ENCODE measurements at places on chromosomes 7 and 10.

DNA sequence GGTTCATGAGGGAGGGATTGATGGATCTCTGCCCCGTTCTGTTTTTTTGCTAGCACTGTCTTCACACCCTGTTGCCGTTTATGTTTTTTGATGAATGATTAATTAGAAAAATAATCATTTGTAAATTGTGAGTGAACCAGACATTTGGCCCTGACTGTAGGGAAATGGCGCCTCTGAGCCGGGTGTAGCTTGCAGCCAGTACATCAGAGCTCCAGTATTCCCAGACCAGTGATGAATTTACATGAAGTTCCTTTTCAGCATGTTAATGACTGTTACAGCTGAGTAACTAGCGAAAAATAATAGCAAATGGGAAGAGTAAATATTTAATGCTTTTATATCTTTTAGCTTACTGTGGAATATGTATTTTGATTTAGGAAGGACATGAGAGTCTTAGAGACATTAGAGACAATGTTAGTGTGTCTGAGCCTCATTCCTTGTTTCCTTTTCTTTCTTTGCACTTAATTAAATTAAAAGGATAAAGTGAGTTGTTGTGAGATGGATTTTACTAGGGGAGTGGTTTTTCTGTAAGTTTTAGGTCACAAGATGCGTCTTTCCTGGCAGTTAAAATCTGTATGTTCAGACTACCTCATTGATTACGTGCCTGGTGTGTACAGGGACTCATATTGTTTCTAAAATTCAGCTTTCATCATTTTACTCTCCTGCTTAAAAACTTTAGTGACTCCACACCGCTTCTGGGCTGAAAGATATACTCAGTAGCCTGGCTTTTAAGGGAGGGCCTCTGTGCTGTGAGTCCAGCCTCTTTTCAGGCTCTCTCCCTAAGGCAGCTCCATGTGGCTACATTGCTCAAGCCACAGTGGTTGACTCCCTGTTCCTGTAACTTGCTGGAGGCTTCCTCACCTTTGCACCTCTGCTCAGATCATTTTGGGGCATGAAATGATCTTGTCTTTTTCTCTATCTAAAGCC is 86.4 kb downstream of the AUTS2 start:
- no peak overlapping the region for H3K27ac ChIP-seq
- H3K27me3 ChIP-seq: no peaks in the 10 kb centered on the region
- no peak overlapping the region for H3K4me3 ChIP-seq

DNA sequence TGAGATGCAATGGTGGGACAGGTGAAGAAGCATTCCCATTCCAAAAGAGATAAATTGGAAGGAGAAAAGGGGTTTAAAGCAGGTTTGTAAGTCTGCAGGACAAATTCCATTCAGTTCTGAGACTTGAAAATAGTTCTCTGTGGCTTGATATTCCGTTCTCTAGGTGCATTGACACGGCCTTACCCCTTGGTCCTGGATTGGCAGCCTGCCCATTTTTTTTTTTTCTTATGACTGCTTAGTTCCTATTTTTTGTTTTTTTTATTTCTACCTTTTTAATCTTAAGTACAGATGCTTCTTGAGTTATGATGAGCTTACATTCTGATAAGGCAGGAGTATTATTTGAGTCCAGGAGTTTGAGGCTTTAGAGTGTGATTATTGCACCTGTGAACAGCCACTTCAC is 70.6 kb downstream of the MLLT10 start:
- H3K27ac ChIP-seq: no peak overlapping the region
- no peaks in the 10 kb centered on the region for H3K27me3 ChIP-seq
- DNase-seq: no peak
- no peaks in the 10 kb centered on the region for H3K36me3 ChIP-seq

DNA sequence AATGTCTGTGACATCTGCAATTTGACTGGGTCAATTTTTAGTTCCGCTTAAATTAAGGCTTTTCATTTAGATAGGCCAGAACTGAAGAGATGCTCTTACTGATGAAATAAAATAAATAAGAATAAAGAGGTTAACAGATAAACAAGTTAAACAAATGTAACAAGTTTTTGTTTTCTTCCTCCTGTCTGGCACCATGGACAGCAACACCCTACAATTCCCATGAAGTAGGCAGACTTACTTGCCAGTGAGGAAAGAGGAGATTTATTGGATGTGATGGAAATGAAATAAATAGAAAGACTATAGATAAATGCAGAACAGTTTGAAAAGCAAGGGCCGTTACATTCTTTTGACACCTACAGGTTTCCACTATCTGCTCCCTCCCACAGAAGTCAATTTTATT is 118.5 kb downstream of the AMPH start:
- H3K27me3 ChIP-seq: no peaks in the 10 kb centered on the region
- no peak for DNase-seq
- no peak overlapping the region for H3K4me3 ChIP-seq
- no peaks in the 10 kb centered on the region for H3K4me1 ChIP-seq

GRCh38 chr7:1074593-1075431 is 13.1 kb upstream of the GPER1 start:
- no peaks in the 10 kb centered on the region for H3K4me1 ChIP-seq
- no peak for DNase-seq
- no peaks in the 10 kb centered on the region for H3K27me3 ChIP-seq

DNA sequence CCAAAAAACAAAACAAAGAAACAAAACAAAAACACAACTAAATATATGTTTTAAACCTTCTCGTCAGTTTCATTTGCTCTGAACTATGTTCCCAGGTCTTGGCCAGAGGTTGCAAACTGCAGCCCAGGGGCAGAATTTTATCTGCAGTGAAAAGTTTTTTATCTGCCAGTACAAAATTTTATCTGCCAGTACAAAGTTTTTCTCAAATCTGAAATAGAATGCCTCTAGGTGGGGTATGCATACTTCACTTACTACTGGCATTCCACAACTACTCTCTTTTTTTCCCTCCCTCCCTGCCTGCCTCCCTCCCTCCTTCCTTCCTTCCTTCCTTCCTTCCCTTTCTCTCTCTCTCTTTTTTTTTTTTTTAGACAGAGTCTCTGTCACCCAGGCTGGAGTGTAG is 9.4 kb upstream of the CLDN3 start:
- H3K4me1 ChIP-seq: peaks cover 4% of the 10 kb centered on the region
- H3K36me3 ChIP-seq: no peaks in the 10 kb centered on the region
- no peak overlapping the region for H3K27ac ChIP-seq
- H3K27me3 ChIP-seq: no peaks in the 10 kb centered on the region
- DNase-seq: no peak
- H3K4me3 ChIP-seq: no peak overlapping the region

- no peaks in the 10 kb centered on the region for H3K36me3 ChIP-seq
- no peaks in the 10 kb centered on the region for H3K27me3 ChIP-seq
- no peak overlapping the region for H3K27ac ChIP-seq
These were observed 99.1 kb downstream of the ZNF680 start for GRCh38 chr7:64463636-64464375.

DNA sequence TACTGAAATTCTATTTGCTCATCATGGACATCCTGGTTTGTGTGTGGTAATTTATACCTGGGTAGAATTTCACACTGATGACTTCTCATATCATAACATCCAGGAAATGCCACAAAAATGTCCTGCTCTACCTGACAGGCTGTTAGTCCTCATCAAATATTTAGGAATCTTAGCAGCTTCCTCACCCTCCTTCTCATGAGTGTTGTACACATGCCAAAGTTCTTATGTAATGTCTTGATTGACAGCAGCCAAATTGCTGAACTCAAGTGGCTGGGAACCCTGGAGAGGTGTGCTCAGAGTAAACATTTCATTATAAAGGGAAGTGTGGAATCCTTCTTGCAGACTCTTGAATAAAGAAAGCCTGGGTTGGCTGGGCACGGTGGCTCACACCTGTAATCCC is 8.9 kb downstream of the EEPD1 start:
- H3K27ac ChIP-seq: no peak overlapping the region
- no peaks in the 10 kb centered on the region for H3K27me3 ChIP-seq
- no peak overlapping the region for H3K4me3 ChIP-seq

DNA sequence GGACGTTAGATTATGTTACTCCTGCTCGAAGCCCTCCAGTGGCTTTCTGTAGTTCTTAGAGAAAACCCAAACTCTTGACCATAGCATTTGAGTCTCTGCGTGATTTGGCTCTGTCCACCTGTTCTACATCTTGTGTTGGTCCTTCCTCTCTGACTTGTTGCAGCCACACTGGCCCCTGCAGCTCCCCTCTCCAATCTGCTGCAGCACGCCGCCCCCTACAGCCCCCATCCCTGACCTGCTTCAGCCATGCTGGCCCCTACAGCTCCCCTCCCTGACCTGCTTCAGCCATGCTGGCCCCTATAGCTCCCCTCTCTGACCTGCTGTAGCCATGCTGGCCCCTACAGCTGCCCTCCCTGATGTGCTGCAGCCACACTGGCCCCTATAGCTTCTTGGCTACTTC is 29.2 kb downstream of the TRRAP start:
- no peak overlapping the region for H3K4me3 ChIP-seq
- no peaks in the 10 kb centered on the region for H3K27me3 ChIP-seq
- H3K27ac ChIP-seq: no peak overlapping the region

DNA sequence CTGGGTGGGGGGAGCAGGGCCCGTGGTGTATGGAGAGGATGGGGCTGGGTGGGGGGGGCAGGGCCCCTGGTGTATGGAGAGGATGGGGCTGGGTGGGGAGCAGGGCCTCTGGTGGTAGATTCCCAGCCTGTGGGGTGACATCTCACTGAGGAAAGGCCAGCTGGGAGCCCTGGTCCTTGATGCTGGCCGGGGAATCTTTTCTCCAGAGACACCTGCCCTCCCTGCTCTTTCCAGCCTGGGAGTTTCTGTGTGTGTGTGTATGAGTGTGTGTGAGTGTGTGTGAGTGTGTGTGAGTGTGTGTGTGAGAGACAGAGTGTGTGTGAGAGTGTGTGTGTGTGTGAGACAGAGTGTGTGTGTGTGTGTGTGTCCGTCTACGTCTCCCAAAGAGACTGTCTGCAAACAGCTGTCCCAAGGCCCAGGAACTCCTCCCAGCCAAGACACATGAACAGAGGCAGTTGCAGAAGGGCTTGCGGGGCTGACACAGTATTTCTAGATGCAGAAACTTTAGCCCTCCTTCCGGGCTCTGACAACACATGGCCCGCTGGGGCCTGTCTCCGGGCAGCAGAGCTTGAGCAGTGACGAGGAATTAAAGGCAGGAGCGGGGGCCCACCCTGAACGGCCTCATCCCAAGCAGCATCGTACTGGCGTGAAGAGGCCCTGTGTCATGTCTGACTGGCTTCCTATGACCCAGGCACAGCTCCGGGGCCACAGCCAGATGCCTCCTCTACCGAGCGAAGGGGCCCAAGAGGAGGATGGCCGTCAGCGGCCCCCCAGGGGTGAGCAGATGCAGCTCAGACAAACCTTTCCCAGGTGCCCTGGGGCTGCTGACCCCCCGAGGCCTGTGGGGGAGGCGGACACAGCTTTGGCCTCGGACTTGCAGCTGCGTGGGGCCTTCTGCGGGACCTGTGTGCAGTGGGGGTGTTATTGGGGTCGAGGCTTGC is 24.3 kb downstream of the FAM20C start:
- no peaks in the 10 kb centered on the region for H3K27me3 ChIP-seq
- no peaks in the 10 kb centered on the region for H3K4me1 ChIP-seq
- no peak overlapping the region for H3K27ac ChIP-seq
- no peak for DNase-seq

GRCh38 chr7:155296006-155296787 is 1.5 kb upstream of the INSIG1 start:
- H3K27ac ChIP-seq: peak overlapping the region; percentile 87
- H3K36me3 ChIP-seq: peaks cover 7% of the 10 kb centered on the region
- DNase-seq: no peak
- H3K4me1 ChIP-seq: peaks cover 19% of the 10 kb centered on the region
- peak overlapping the region; percentile 75 for H3K4me3 ChIP-seq

DNA sequence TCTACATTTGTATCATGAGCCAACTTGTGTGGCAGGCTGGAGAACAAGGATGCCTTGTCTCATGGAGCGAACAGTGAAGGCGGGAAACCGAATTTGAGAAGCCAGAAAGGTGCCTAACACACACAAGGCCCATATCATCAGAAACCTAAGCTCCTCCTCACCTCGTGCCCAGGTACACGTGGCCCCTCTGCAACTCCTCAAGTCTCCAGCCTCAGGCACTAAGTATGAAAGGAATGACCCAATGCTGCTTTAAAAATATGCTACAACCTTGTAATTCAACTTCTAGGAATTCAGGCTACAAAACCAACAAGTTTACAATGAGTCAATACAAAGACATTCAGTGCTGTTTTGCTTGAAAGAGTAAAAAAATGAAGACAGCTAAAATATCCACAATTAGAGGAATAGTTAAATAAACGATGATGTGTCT is 95.7 kb downstream of the CDK6 start:
- H3K4me3 ChIP-seq: no peak overlapping the region
- peaks cover 39% of the 10 kb centered on the region for H3K4me1 ChIP-seq
- no peaks in the 10 kb centered on the region for H3K36me3 ChIP-seq
- no peak overlapping the region for H3K27ac ChIP-seq
- no peak for DNase-seq

GRCh38 chr10:47247148-47248059 is 52.6 kb upstream of the GDF10 start:
- no peaks in the 10 kb centered on the region for H3K4me1 ChIP-seq
- no peak overlapping the region for H3K4me3 ChIP-seq
- DNase-seq: no peak
- H3K36me3 ChIP-seq: no peaks in the 10 kb centered on the region
- no peak overlapping the region for H3K27ac ChIP-seq

DNA sequence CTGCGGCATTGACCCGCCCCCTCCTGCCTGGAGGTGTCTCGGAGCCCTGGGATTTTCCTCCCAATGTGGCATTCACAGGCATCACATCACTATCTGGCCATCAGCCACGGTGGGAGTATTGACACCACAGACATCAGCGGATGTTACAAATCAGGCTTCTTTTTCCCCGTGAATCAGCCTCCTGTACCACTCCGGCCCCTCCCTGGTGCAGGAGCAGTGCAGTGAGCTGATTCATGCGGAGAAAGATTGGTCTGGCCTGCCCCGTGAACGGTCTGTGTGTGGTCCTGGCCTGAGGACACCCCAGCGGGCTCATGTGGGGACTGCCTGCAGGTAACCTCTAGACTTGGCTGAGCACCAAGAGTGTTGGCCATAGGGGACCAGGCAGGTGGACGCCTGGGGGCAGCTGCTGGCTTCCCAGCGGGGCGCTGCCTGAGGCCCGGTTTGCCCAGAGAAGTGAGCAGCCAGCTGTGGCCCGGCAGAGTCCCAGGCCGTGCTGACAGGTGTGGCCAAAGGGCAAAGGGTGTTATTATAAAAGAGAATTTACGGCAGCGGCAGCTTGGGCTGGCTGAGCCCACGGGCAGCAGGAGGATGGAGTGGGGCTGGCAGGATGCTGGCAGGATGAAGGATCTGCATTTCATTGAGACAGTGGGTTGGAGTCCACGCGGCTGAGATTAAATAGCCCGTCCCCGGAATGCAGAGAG is 32.1 kb upstream of the GNA12 start:
- H3K27ac ChIP-seq: no peak overlapping the region
- no peak for DNase-seq
- no peaks in the 10 kb centered on the region for H3K4me1 ChIP-seq
- no peaks in the 10 kb centered on the region for H3K27me3 ChIP-seq

GRCh38 chr7:977326-978048 is 2.1 kb upstream of the COX19 start:
- no peaks in the 10 kb centered on the region for H3K4me1 ChIP-seq
- peaks cover 45% of the 10 kb centered on the region for H3K27me3 ChIP-seq
- H3K36me3 ChIP-seq: 0 out of 2 replicates have a peak, but pooled peaks cover 7% of the 10 kb centered on the region
- H3K27ac ChIP-seq: no peak overlapping the region
- no peak for DNase-seq

- DNase-seq: no peak
- H3K4me1 ChIP-seq: no peaks in the 10 kb centered on the region
- H3K4me3 ChIP-seq: no peak overlapping the region
- no peak overlapping the region for H3K27ac ChIP-seq
- H3K36me3 ChIP-seq: no peaks in the 10 kb centered on the region
- H3K27me3 ChIP-seq: no peaks in the 10 kb centered on the region
These were observed 88.8 kb upstream of the MDFIC start for GRCh38 chr7:114832906-114833595.

GRCh38 chr10:23918839-23919238 is 290.1 kb upstream of the KIAA1217 start:
- H3K27ac ChIP-seq: no peak overlapping the region
- no peak for DNase-seq
- H3K36me3 ChIP-seq: no peaks in the 10 kb centered on the region
- no peaks in the 10 kb centered on the region for H3K27me3 ChIP-seq
